Stimulated activated CD8-positive, alpha-beta memory T cell treated with anti-CD3 and anti-CD28 coated beads, Interleukin-2, amount 100 ng/mL, for 1 hour (primary cell): ENCODE measurements at places on chromosomes 3 and 15.

DNA sequence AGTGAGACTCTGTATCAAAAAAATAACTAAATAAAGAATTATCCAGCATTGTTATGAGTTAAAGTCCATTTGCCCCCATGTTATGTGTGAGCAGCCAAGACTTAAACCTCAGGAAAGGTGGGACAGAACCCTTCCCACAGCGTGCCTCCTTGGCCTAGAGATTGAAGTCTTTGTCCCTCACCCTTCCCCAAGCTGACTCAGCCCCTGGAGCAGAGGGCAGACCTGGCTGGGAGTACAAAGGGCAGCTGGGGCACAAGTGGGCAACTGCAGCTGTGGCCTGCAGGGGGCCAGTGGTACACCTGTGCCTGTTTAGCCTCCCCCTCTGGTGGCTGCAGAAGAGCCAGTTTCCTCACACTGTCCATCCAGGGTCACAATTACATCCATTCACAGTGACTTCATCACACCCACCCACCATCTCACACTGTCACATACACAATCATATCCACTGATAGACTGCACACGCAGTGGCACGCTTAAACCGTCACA is 940 bp upstream of the ACY1 start:
- no peak for DNase-seq

GRCh38 chr3:17481116-17481515 is 261.3 kb downstream of the TBC1D5 start:
- DNase-seq: no peak

- DNase-seq: no peak
Observed at GRCh38 chr15:76062286-76062685, 2.5 kb downstream of the TMEM266 start.

DNA sequence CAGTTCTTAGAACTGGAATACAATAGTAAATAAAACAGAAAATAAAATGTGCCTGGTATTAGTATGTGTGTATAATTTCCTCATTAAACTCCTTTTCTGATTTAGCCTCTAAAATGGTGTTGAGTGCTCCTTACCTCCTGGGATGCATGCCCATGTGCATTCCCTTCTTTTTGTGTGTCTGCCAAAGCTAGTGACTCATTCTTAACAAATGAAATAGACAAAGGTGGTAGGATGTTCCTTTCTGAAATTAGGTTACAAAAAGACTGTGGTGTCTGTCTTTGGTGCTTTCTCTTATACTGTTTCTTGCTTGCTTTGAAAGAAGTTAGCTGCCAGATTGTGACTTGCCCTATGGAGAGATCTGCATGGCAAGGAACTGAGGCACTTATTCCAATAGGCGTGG is 623.7 kb downstream of the GRM7 start:
- no peak for DNase-seq

GRCh38 chr3:64673159-64673715 is 14.6 kb downstream of the ADAMTS9 start:
- no peak for DNase-seq

DNA sequence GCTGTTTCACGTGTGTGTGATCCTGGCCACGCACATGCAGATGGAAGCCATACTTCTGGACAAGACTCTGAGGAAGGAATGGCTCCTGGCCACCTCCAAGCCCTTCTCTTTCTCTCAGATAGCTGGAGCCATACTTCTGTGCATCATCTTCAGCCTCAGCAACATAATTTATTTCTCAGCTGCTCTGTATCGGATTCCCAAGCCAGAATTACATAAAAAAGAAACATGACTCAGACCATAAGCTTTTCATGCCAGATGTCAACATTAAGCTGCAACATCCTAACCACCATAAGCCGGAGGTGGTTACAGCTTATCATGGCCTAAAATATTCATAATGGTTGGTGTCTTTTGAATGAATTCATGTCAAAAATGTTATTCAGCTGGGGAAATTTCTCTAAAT is 10.6 kb upstream of the KIF23 start:
- DNase-seq: no peak

GRCh38 chr3:114595522-114596028 is 301.7 kb downstream of the TIGIT start:
- DNase-seq: no peak

GRCh38 chr3:101667844-101668243 is 9.1 kb downstream of the ZBTB11 start:
- no peak for DNase-seq

DNA sequence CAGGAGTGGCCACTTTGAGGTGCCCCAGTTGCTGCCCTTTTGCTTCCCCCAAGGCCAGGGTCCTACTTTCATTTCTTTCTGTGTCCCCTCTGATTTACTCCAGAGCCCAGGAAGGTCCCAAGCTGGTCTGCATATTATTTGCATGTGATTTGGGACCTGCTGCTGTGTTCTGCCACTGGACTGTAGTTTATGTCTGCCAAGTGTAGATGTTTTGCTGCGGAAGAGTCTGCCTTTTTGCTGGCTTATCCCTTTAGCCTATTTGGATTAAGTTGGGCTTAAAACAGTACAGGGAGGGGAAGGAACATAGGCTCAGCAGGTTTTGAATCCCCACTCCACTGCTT is 21.4 kb downstream of the NOX5 start:
- DNase-seq: no peak

DNA sequence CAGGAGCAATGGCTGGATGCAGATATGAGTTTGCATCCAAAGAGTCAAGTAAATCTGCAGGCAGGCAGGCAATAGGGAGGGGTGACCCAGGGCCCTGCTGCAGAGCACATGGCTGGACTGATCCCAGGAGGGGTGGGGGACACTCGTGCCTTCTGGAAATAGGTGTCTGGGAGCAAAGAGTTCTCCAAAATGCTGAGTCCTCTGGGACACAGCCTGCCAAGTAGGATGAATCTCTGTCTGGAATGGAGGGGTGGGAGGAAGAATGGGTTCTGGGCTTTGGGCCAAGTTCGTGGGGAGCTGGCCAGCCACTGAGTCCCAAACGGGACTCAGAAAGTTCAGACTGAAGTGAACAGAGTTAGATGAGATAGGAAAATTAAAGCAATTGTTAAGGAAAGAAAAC is 214.5 kb downstream of the MTHFS start:
- no peak for DNase-seq
